ENCODE measurements at places on chromosomes 6 and 20.

- no peak for DNase-seq
Measured at GRCh38 chr6:142266060-142266459, 35.7 kb upstream of the ADGRG6 start.

DNA sequence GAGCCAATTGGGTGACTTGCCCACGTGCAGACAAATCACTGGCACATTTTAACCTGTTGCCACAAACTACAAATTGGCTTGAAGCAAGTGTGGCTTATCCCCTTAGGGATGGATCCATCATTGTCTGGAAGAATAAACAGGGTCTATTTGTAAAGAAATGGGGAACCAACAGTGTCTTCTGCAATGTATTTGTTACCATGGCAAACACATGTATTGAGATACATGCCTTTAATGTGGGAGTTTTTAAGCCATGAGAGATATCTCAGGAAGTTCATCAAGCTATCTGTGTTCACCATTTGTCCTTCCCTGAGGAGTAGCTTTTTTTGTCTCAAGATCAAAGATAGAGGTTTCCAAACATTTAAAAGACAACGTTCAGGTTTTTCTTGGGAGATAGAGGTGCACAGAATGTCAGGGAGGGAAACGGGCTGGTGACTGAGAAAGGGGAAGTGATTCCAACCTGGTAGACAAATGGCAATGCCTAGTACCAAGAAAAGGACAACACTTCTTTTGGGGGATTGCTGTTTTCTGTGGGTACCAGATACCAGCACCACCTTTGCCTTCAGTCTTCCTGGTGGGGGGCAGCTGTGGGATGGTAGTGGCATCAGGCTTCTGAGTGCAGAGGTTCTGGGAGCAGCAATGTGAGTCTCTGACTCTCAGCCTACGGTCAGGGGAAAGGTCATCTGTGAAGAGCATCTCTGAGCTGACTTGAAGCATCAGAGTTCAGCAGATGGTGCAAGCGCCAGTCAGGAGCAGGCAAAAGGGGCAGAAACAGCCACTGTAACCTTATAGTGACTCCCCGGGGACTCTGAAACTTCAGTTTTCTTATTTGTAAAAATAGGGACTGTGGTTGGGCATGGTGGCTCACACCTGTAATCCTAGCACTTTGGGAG, 20.1 kb upstream of the BCAS1 start:
- DNase-seq = no peak

GRCh38 chr6:91715171-91715805, 1128.4 kb upstream of the MAP3K7 start:
- no peak for DNase-seq

GRCh38 chr6:10419749-10420545, 5.1 kb upstream of the TFAP2A start:
- DNase-seq = no peak

GRCh38 chr6:166474721-166475565, 92.2 kb upstream of the MPC1 start:
- no peak for DNase-seq

- no peak for DNase-seq
Measured at GRCh38 chr6:41470331-41471063, 75.7 kb upstream of the FOXP4 start.

DNA sequence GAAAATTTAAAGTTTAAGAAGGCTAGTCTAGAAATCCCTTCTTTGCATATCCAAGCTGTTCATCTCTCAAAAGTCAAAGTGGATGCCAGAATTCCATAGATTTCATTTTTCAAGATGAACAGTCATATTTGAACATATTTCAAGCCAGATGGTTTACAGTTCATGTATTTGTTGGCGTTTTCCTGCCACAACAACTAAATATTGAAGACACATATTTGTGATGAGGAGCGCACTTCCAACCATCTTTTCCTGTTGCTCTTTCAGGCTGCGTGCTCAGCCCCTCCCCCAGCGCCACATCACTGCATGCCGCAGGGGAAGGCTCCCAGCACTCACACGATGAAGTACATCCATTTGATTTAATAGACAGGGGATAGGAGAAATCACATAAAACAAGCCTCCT, 5.9 kb upstream of the NOX3 start:
- no peak for DNase-seq

GRCh38 chr6:131952886-131953509, 1.8 kb upstream of the CCN2 start:
- no peak for DNase-seq

- DNase-seq = peak; percentile 19
Measured at GRCh38 chr6:156508923-156509322, 268.3 kb upstream of the ARID1B start.

- no peak for DNase-seq
Measured at GRCh38 chr6:85126485-85127167, 323.3 kb upstream of the NT5E start.

- DNase-seq = no peak
Measured at GRCh38 chr6:164692772-164693510, 616.5 kb downstream of the C6orf118 start.

DNA sequence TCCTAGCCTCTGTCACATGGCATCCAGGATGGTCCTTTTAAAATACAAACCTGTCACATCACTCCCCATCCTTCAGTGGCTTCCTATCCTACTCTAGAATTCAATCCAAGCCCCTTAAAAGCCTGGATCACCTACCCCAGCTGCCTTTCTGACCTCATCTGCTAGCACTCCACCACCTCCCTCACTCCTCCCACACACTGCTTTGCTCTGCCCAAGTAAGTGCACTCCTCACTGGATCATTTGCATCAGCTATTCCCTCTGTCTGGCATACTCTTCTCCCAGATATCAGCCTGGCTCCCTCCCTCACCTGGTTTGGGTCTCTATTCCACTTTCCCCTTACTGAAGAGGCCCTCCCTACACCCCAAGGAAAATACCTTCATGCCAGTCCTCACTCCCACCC, 10.5 kb downstream of the C6orf136 start:
- DNase-seq = no peak

Measured in germinal center (tissue), 1 donor.